ENCODE measurements at places on chromosomes 16 and 17. TPM values are rescaled to one million over a fixed set of nuclear protein-coding genes. Genes with fewer than 3 reads are reported as not detected.

The C1QTNF8 gene
- not detected for total RNA-seq

The DOC2B gene
- total RNA-seq, result not detected

The CHRNE gene
- total RNA-seq, result 0.19 TPM

The CTRB2 gene
- total RNA-seq, result not detected

The ATP2A1 gene
- 0.92 TPM for total RNA-seq

The LDAF1 gene
- 8.3 TPM for total RNA-seq

DNA sequence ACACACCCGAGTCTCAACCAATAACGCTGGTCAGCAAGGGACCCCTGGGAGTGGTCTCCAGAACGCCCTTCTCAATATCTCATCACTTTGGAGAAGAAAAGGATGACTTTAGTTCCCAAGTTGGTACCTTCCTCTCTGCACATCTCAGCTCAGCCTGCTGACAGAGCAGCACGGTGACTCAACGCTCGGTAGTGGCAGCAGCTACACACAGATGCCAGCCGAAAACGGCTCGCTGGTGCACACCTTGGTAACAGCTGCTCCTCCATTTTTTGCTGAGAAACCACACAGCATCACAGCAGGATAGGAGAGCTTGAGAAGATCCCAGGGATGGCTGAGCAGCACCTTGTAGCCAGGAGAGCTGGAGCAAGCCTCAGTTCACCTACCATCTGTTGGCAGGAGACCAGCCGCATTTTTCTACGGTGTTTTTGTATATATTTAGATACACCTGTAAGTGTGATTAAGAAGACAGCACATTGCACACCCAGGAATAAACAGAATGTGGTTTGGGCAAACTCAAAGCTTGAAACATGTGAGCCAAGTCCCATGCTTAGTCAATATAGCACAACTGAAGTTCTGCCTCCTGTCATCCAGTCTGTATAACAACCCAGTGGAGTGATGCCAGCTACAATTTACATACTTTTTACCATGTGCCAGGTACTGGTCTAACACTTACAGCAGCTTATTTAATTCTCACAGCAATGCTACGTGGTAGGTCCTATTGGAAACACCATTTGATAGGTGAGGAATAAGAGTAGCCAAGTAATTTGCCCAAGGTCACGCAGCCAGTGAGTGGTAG, 83.8 kb upstream of the ERCC4 start:
- DNase-seq, result no peak

GRCh38 chr17:45146166-45146565, 2.1 kb upstream of the HEXIM1 start:
- DNase-seq, result no peak

GRCh38 chr16:69463876-69464275, 39.5 kb downstream of the CYB5B start:
- DNase-seq, result no peak

DNA sequence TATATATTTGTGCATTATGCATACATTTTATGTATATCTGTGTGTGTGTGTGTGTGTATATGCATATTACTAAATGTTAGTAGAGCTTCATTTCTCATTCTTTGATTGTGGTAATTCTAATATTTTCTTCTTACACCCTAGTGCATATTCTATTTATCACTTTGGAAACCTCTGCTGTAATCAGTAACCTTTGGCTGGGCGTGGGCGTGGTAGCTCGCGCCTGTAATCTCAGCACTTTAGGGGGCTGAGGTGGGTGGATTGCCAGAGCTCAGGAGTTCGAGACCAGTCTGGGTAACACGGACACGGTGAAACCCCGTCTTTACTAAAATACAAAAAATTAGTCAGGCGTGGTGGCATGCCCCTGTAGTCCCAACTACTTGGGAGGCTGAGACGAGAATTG, 26.9 kb downstream of the CPSF4L start:
- DNase-seq, result no peak

DNA sequence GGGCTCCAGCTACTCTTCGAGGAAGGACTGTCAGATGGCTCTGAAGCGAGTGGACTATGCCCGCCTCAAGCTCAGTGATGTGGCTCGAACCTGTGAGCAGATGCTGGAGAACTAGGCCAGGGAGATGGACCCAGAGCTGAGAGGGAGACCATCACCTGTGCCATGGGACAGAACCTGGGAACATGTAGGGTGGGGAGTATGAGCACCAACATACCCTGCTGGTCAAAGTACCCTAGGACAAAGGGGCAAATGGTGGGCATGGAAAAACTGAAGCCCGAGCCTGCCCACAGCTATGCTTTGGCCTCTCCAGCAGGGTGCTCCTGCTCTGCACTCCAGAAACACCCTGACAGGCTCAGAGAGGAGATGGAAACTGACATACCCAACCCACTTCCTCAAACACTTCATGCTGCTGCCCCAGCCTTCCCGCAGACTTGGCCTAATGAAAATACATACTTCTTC, 1.9 kb downstream of the MED11 start:
- no peak for DNase-seq

- DNase-seq, result no peak
These were observed 608.5 kb downstream of the KCNJ18 start for GRCh38 chr17:22300731-22301352.

DNA sequence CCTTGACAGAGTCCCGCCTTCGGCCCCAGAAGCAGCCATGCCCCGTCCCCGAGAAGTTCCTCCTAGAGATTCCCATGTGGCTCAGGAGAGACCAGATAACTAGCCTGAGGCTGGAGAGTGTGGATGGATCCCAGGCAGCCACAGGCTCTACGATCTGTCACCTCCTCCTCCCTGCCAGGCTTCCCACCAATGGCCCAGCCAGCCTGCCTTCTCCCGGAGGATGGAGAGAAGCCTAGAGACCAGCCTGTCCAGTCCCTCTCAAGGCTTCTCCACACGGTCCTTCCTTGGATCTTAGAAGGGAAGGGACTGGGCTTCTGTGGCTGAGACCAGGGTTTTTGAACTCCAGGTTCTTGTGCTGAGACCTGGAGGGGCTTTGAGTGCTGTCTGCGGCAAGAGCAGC, 1.6 kb upstream of the SMTNL2 start:
- DNase-seq, result no peak

DNA sequence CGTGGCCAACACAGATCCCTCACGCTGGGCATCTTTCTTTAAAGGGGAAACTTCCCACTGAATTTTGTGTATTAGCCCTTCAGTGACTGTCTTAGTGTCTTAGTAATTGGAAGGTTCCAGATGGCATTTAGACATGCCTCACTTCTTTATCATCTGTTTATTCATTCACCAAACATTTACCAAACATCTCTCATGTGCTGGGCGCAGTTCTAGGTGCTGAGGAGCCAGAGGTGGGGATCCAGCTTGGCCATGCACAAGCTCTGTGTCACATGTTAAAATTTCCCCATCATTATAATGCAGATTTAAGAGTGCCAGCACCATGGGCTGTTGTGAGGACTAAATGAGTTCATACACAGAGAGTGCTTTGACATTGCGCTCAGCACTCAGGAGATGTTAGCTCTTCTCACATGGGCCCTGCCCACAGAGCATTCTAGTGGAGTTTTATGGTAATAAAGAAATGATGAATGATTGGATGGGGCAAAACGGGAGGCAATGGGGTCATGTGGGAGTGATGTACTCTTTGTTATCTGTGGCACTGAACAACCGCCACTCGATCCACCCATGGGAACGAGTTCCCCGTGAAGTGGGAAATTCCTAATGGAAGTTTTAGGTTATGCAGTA, 119.7 kb downstream of the SNX29 start:
- peak; percentile 15 for DNase-seq

GRCh38 chr17:37025847-37026530, 77.2 kb downstream of the AATF start:
- no peak for DNase-seq

DNA sequence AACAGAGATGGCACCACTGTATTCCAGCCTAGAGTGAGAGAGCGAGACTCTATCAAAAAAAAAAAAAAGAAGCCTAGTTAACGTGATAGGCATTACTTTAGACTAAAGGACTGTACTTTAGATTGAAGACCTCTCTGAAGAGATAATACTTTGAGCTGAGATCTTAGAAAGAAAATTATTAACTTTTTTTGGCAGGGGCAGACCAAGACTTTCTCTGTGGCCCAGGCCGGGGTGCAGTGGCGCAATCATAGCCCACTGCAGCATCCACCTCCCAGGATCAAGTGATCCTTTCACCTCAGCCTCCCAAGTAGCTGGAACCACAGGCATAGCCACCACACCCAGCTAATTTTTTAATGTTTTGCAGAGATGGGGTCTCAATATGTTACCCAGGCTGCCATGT, 75.7 kb upstream of the TNRC6A start:
- DNase-seq, result no peak

DNA sequence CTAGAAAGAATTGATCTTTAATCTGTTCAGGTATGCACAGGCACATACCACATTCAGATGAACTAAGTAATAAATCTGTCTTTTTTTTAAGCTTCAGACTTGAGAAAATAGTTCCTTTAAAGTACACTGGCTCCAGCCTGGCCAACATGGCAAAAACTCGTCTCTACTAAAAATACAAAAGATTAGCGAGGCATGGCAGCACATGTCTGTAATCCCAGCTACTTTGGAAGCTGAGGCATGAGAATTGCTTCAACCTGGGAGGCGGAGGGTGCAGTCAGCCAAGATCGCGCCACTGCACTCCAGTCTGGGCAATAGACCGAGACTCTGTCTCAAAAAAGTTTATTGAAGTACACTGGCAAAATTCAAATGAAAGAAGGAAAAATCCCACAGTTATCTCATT, 111.0 kb upstream of the NETO2 start:
- no peak for DNase-seq

- no peak for DNase-seq
These were observed 4.8 kb upstream of the CMTM3 start for GRCh38 chr16:66599726-66600125.

DNA sequence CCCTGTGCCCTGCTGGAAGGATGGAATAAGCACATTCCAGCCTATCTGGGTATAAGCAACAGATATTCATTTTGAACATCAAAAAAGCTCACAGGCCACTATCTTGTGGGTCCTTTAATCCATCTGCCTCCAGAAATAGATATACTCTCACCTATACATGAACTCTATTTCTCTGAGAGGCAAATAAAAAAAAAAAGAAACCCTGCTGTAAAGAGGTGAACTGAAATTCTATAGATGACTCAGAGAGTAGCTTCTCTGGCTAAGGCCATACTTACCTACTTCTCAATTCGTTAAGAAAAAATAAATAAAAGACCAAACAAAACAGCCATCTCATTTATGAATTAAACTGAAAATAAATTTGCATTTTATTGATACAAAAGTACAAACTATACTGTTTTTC, 86.3 kb downstream of the DYNLRB2 start:
- no peak for DNase-seq

- DNase-seq, result no peak
These were observed 17.7 kb downstream of the SGCA start for GRCh38 chr17:50183421-50183994.

GRCh38 chr16:56617212-56618085, 8.1 kb upstream of the MT1E start:
- DNase-seq, result peak; percentile 80

DNA sequence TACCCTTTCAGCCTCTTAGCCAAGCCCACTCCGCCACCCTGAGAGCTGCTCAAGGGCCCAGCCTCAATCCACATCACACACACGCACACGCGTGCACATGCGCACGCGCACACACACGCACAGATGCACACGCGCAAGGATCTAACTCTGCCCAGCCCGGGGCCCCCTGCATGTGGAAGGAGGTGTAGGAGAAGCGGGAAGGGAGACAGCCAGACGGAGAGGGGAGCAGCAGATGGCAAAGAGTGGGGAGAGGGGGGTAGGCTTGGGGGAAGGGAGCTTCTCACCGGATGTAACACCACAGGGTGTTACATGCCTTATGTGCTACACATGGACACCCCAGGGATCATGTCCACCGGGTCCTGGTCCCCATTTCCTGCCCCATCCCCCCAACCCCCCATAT, 15.3 kb downstream of the DLG4 start:
- no peak for DNase-seq

- DNase-seq, result no peak
These were observed 5.2 kb downstream of the GRB7 start for GRCh38 chr17:39742856-39743436.

DNA sequence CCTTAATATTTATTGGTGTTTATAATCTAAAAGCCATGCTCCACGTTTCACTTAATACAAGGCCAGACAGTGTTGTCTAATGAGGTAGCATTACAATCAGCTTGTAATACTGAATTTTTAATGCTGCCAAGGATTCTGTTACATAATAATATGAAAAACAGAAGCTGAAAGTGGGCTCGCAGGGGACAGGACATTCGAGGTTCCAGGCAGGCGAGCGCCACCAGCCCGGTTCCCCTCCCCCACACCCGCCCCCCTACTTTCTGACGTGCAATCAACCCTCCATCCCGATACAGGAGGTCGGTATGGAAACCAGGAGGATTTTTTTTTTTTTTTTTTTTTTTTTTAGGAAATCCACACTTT, 6.2 kb upstream of the ZFHX3 start:
- DNase-seq, result no peak

GRCh38 chr16:19291475-19291874, 5.9 kb downstream of the CLEC19A start:
- DNase-seq, result peak; percentile 11

DNA sequence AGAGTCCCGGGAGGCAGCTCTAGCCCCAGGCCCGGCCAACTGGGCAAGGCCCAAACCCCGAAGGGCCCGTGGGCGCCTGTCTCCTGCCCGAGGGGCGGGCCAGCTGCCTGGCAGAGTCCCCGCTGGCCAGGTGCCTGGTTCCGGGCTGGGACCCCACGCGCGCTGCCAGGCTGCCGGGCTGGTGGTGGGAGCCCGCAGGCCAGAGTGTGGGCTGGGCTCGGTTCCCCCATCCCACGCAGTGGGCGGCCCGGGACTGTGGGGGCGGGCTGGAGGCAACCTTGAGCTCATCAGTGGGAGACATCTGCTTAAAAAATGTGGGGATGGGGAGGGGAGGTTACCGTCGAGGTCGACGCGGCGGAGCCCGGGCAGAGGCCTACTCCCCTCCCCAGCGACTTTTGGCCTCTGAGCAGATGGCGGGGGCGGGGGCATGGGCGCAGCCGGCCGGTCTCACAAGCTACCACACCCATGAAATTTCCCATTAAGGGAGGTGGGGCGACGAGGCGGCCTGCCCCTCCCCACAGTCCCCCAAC, 176.4 kb upstream of the GSE1 start:
- DNase-seq, result no peak

- no peak for DNase-seq
These were observed 391.0 kb upstream of the EEF2KMT start for GRCh38 chr16:5488581-5488980.

- DNase-seq, result peak; percentile 75
These were observed 97.9 kb downstream of the FOXL1 start for GRCh38 chr16:86676254-86676670.

GRCh38 chr16:14358697-14359305, 271.3 kb downstream of the PARN start:
- no peak for DNase-seq

DNA sequence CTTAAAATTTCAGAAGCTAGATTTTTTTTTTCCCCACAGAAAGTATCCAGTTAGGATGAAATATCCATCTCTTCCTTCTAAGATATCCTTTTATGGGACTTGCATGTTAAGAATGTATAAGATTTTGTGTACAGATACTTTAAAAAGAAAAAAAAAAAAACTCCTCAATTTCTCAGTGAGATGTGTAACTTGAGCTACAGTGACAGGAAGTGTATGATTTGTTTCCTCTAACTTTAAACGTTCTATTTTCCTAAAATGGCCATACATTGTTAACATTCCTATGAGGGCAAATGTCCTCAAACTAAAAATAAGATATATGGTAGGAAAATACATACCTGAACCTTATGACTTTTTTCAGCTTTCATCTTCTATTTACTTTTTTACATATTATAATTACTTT, 8.9 kb downstream of the FBXO47 start:
- DNase-seq, result no peak

GRCh38 chr16:4337540-4338088, 13.5 kb downstream of the PAM16 start:
- no peak for DNase-seq

- DNase-seq, result peak; percentile 83
These were observed 31.3 kb downstream of the SPOP start for GRCh38 chr17:49646391-49647255.

- DNase-seq, result no peak
These were observed 302.4 kb downstream of the SOX9 start for GRCh38 chr17:72423286-72423589.

Data from LHCN-M2 (cell line).